Stimulated activated CD4-positive, alpha-beta T cell treated with anti-CD3 and anti-CD28 coated beads, Interleukin-15, amount 100 ng/mL, for 1 hour (primary cell): ENCODE measurements at places on chromosomes 1 and 21.

DNA sequence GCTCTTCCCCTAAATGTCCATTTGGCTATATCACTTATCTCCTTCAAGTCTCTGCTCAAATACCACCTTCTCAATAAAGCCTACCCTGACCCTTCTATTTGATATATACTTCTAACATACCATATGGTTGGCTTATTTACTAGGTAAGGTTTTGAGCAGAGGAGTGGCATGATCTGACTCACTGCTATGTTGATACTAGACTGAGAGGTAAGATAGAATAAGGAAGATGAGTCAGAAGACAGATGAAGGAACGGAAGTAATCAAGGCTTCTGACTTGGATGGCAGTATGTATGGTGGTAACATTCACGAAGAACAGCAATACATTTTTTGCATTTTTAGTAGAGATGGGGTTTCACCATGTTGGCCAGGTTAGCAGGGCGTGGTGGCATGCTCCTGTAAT is 4.8 kb upstream of the HRNR start:
- no peak for DNase-seq

GRCh38 chr1:67524143-67525052 is 94.2 kb upstream of the SERBP1 start:
- DNase-seq = no peak

GRCh38 chr21:41442481-41443186 is 16.6 kb downstream of the MX1 start:
- no peak for DNase-seq

DNA sequence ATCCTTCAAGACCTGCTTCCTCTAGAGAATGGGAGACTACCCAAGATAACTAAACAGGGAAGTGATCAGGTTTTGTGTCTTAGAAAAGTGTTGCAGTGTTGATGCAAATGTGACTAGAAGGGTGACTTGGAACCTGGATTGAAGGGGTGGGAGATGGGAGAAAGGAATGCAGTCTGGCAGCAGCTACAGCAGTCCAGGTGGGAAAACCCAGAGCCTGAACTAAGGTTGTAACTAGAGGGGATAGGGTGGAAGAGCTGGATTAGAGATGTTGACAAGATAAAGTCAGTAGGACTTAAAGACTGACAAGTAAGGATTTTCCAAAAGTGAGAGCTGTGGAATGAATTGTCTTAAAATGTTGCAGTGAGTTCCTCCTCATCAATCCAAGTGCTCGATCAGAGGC is 7.1 kb upstream of the SHISA4 start:
- no peak for DNase-seq

GRCh38 chr21:41779659-41780058 is 12.8 kb upstream of the RIPK4 start:
- DNase-seq = no peak

DNA sequence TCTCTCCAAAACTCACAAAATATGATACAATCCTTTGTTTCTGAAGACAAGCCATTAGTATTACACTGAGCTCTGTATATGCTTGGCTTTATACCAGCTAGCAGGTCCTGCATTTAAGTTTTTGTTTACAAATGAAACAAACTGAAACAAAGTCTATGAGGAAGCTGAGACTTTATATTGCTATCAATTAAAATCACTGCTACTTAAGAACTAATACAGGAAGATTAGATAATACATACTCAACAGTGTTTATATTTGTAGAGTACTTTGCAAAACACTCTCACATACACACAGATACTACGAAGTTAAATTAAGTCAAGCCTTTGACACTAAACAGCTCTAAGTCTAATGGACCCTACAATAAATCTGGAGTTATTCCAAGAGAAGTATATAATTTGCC is 247.4 kb downstream of the CRB1 start:
- DNase-seq = no peak

DNA sequence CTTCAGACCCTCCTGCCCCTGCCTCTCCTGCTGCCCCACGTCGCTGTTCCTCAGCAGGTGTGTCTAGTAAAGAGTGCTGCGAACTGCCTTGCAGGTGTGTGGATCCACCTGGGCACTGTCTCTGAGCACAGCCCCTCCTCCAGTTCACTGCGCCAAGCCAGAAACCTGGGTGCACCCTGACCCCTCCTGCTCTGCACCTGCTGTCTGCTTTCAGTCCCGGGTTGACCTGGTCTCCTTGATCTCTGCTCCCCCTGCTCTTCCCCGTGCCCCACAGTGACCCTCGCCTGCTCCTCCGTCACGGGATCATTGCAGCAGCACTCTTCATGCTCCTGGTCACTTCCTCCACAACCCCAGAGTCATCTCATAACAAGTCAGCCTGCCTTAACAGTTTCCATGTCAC is 6.5 kb downstream of the A3GALT2 start:
- no peak for DNase-seq

GRCh38 chr1:220827445-220828178 is 40.9 kb downstream of the MTARC1 start:
- no peak for DNase-seq

DNA sequence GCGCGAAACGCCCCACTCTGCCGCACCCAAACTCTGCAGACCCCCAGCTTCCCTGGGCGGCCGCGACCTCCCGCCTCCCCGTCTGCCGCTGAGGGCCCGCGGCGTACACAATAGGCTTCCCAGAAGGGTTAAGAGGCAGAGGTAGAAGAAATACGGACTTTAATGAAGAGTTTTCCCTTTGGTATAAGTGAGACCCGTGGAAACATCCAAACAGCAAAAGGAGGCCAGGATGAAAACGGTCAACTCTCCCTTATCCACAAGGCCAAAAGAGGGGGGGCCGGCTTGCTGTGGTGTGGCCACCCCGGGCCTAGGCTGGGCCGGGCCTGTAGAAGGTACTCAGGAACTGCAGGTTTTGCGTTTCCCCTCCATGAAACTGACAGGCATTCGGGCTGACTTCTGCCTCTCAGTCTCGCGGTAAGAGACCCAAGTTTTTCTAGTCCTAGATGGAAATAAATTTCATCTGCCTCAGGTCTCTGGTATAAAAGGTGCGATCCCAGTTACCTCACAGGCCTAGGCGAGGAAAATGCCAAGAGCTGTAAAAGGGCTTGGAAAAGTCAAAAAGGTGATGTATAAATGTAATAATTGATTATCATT is 671 bp upstream of the PYGO2 start:
- no peak for DNase-seq

- no peak for DNase-seq
Measured at GRCh38 chr1:12384836-12385456, 155.1 kb downstream of the VPS13D start.

GRCh38 chr1:116868385-116868784 is 41.3 kb upstream of the PTGFRN start:
- DNase-seq = no peak

DNA sequence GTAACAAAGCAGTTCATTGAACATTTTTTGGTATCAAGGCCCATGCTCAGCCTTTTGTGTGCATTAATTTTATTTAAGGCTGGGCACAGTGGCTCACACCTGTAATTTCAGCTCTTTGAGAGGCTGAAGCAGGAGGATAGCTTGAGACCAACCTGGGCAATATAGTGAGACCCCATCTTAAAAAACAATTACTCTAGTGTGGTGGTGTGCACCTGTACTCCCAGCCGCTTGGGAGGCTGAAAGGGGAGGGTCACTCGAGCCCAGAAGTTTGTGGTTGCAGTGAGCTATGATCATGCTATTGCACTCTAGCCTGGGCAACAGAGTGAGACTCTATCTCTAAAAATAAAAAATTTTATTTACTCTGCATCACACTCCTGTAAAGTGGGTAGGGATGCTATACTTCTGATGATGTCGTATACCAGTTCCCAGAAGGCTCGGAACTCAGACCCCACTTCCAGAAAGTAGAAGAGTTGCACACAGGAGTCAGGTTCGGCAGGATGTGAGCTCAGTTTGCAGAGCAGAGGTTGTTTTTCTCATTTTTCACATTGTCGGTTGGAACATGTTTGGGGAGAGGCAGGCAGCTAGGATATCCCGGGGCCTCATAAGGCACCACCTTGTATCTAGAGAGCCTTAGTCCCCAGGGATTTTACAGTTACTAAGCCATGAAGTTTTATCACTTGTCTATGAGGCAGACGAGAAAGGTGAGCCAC is 144.6 kb downstream of the GALNT2 start:
- DNase-seq = no peak

DNA sequence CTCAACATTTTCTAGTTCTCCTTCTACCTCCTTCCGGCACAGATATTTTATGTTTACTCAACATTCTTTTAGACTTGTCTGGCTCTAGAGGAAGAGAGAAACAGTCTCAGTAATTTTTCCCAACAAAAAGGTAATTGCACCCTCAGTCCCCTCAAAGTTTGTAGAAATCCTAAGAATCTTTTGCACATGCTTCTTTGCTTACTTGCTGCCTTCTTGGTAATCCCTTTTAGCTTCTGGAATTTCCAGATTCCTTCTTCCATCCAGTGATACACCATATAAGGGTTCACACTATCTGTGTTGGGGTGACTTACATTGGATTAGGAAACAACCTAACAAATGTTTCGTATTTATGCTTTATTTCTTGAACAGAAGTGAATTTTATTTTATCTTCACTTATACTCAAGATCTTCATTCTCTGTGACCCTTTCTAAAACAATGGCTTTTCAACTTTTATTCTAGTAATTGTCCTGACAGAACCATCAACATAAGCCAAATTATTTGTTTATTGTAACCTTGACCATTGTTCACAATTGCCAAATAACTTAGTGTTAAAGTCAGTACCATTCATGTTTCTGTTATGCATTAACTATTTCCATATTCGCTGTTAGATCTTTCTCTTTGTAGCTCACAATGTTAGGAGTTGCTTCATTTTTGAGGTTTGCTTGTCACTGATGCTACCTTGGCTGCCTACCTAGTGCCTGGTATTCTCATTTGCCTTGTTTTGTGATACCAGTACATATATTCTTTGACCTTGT is 238.1 kb downstream of the HMCN1 start:
- no peak for DNase-seq

GRCh38 chr1:242208021-242208420 is 209.1 kb upstream of the MAP1LC3C start:
- DNase-seq = no peak

- no peak for DNase-seq
Measured at GRCh38 chr21:34337741-34338140, 26.1 kb upstream of the KCNE2 start.

- DNase-seq = no peak
Measured at GRCh38 chr1:199362996-199363395, 664.5 kb upstream of the NR5A2 start.

GRCh38 chr1:205335692-205336091 is 14.1 kb upstream of the NUAK2 start:
- DNase-seq = peak; percentile 57

DNA sequence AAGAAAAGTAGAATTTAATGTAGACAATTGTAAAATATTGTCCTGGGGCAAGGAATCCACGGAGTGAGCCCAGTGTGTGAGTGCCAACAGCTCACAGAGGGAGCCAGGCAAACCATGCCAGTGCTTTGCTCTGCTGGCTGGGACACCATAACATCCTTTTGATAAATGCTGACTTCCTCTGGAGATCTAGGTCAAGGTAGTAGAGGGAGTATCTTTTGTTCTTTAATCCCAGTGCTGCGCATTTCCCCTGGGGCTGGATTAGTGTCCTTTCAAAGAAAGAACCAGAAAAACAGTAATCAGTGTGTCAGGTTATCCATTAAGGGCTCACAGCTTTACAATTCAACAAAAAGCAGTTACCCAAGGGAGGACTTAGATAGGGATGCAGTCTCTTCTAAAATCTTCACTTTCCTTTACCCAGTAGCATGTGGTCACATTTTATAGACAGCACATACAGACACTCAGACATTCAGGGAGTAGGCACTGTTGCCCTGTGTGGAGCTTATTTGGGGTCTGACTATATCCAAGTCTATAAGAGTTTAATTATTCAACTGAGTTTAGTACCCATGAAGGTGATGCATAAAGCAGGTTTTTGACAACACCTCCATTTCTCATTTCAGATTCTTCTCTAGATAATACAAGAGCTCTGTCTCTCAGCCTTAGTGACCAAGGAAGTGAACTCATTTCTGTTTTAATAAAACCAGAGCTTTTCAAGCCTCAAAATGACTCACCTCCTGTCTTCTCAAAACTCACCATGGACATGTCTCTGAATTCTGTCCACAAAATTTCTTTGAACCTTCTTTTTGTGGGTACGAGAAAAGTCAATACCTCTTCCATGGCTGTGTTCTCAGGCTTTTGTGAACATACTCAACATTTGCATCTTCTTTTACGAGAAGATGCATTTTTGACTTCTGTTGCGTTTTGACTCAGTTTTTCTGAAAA is 215.3 kb downstream of the BRINP2 start:
- no peak for DNase-seq

DNA sequence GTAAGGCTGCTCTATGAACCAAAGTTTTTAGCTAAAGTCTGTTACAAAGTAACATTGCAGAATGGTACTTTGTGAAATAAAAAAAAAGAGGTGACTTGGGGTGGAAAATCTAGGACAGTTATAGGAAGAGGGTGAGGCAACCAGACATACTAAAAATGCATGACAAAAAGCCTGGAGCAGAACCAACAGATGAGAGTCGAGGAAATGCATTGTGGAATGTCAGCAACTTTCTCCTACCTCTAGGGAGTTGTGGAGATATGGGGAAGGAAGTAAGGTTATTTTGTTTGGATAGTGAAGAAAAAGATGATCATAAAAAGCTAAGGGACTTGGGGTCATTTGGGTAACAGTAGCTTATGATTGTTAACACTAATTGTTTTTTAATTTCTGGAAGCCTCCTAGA is 295.6 kb downstream of the S1PR1 start:
- DNase-seq = no peak

- DNase-seq = no peak
Measured at GRCh38 chr1:206100226-206100815, 16.9 kb downstream of the AVPR1B start.

GRCh38 chr1:56477164-56478111 is 101.9 kb downstream of the PLPP3 start:
- no peak for DNase-seq

DNA sequence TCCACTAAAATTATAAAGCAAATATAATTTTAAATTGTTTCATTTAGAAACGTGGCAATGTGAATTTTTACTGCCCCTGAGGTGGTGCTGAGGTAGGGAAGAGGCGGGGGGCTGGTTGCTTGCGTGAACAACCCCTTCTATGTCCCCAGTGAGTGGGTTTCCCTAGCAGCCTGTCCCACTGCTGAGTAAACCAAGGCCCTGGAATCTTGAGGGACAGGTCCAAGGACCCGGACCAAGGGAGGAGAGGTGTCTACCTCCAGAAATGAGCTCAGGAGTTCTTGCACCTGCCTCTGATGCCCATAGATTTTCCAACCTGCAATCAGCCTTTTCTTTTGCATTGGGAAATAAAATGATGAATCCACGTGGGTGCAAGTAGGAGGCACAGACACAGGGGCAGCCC is 649 bp upstream of the LDLRAD1 start:
- DNase-seq = no peak

DNA sequence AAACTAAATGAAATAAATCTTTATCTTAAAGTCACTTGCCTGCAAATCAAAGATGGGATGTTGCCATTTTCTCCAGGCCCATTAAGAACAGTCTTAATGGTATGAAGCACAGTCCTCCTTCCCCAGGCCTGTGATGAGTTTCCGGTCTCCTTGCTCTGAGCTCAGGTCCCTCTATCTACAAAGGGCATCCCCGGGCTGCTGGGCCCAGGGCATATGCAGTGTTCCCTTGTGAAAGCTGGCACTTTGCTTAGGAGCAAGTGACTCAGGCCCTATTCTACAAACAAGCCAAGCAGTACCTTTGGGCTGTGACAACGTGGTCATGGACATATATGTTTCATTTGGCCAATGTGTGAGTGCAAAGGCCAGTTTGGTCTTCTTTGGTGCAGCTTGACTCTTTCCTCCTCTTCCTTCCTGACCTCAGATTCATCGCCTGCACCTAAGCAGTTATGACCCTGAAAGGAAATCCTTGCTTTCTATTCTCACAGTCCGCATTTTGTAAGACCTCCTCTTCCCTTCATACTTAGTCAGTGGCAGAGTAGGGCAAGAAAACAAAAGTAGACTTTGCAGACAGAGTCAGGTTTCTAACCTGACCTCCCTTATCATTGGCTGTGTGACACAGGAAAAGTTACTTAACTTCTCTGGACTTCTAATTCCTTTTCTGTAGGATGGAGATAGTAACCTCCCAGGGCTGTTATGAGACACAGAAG is 109.5 kb downstream of the ERG start:
- no peak for DNase-seq
